ENCODE measurements at places on chromosomes 6 and 20.
A peak's percentile ranks its signal among the peaks of the same experiment; 100 is the strongest.

GRCh38 chr6:103522045-103522444 is 1337.7 kb downstream of the HACE1 start:
- no peak for DNase-seq

- DNase-seq, result peak; percentile 83
These were observed 69.3 kb upstream of the SYNJ2 start for GRCh38 chr6:157912326-157912725.

- DNase-seq, result no peak
These were observed 1.1 kb downstream of the BNIP5 start for GRCh38 chr6:36335465-36336207.

DNA sequence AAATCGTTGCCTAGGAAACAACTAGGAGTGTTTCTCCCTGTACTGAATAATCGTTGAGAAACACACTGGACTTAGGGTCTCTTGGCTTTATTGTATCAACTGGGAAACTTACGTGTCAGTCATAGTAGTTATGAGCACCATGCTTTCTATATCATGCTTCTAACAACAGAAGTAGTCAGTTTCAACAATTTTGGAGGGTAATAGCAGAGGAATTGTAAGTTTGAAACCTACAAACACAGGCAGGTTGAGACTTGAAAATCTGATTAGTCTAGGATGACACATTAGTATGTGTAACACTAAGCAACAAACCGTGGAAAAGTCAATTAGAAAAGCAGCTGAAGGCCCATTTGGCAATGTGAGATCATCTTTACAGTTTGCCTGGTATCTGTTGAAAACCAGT is 43.9 kb upstream of the FABP7 start:
- peak; percentile 80 for DNase-seq

GRCh38 chr6:17059022-17059421 is 42.8 kb upstream of the STMND1 start:
- no peak for DNase-seq

DNA sequence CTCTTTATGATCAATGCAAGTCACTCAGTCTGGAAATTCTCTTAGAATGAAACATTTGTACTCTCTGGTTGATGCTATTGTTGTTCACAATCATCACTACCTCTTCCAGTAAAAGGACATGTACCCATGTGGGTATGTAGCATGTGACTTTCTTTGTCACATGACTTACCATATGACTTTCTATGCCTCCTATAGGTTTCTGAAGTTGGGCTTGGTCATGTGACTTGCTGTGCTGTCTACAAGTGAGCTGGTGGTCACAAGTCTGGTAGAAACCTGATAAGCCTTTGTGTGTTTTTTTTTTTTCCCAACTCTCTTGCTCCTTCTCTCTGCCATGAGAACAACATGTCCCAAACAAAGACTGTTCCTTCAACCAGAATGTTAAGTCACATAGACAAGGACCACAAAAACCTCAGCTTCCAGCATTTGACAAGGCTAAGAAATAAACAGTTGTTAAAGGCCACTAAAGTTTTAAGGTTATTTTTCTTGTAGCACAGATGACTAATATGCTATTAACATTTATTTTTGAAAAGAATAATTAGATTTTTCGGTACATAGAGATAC is 379.2 kb upstream of the SLC35B3 start:
- no peak for DNase-seq

GRCh38 chr20:3658716-3659491 is 4.3 kb downstream of the GFRA4 start:
- DNase-seq, result no peak

GRCh38 chr6:69719602-69720193 is 77.1 kb downstream of the LMBRD1 start:
- peak; percentile 47 for DNase-seq

- DNase-seq, result no peak
These were observed 58.9 kb downstream of the ERMARD start for GRCh38 chr6:169810066-169810989.

DNA sequence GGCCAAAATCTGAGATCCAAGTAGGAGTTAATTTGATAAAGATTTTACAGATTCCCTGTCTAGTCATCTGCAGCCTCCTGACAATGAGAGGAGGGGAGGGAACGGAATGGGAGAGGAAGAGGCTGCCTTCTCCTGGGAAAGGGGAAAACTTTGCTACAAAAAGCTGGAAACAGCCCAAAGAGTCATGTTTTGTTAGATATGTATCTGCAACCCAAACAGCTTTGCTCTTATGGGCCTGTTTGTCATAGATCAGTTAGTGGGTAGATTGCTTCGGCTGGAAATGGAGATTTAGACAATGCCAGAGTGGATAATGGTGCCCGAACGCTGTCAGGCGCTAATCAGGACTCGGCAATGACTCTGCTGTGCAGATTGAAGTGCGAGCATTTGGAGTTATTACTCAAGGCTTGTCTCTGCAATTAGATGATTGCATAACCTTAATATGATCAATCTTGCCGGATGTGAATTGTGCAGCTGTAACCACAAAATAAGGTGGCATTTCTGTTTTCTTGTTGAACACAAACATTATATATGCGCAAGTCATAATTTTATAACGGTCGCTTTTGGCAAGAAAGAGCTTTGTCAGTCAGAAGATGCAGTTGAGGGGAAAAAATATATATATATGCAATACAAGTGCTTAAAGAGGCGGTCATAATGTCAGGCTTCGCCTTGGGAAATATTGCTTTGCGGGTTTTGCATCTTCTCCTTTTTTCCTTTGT is 92.4 kb upstream of the MAFB start:
- DNase-seq, result no peak

DNA sequence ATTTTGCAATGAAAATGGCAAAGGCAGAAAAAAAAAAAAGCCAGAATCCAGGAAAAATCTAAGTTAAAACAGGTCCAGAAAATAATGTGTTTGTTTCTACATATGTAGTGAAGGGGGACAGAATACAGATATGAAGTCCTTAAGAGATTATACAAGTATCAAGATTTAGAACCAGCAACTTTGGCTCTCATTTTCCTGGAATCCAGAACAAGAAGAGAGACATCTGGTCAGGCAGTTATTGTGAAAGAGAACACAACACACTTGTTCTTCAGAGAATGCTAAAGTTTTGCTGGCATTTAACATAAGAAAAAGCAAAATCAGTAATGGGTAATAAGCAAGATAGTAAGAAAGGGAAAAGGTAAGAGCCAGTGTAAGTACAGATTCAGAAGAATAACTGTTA is 21.1 kb downstream of the BAG2 start:
- no peak for DNase-seq

- DNase-seq, result peak; percentile 65
These were observed 76.2 kb downstream of the FAM229B start for GRCh38 chr6:112163295-112164257.

DNA sequence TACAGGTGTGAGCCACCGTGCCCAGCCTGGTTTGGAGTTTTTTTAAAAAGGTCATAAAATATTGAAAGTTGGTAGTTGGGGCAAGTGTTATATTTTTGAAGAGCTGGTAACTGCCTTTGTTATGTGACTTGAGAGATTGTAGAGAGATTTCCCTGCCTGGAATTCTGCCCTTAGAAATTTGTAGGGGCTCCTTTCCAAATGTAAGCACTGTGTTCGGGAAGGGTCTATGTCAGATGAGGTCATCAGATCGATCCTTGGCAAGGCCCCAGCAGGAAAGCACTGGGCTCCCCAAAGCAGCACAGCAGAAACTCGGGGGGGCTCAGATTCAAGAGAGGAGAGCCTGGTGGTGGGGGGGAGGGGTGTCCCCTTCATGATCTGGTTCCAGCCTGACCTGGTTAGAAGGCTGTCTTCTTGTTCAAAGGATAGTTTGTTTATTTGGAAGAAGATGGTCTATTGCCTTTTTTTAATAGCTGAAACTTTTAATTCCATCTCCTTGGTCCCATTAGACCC is 220.2 kb downstream of the UST start:
- no peak for DNase-seq

DNA sequence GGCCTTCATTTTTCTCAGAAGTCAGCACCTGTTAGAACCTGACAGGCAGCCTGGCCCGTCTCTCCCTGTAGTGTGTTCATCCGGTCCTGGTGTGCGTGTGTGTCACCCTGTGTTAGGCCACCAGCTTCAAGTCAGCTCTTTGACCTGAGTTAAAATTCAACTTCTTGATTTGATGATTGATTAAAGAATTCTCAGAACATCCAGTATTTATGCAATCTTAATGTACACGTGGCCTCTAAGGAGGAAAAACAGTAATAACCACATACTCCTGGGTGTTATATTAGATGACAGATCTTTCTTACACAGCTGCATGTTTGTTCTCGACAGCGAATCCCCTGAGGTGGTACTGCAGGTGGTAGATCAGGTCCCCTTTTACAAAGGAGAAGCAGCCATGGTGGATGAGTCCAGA is 19.1 kb upstream of the TMEM217 start:
- no peak for DNase-seq

GRCh38 chr6:11215773-11216172 is 16.7 kb downstream of the NEDD9 start:
- DNase-seq, result no peak

- DNase-seq, result no peak
These were observed 39.4 kb downstream of the YTHDF1 start for GRCh38 chr20:63176427-63177133.

DNA sequence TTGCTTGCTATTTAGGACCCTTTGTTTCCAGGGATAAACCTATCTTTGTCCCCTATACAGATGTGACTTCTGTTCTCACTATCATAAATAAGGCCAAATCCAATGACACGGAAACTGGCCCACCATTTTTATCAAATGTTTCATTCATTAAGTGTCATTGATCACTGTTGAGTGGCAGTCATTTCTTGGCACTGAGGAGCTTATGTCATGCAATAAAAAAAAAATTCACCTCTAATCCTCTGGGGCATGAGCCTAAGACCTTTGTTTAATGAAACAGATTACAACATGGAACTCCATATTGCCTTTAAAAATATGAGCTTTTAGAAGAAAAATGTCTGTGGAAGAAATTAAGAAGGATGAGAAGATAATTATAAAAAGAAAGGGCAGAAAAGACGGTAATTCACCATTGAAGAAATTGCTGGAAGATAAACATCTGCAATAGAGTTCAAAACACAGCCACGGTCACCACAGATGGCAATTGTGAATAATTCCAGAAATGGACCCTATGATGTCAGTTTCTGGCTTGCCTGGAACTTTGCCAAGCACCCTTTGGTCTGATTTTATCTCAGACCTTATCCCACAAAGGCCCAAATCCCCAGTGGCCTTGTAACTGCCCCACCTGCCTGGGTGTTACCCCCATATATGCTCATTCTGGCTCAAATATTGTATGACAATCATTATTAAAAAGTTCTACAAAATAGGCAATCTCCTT is 91.1 kb downstream of the DST start:
- no peak for DNase-seq

GRCh38 chr20:48831718-48832404 is 4.1 kb upstream of the PREX1 start:
- peak; percentile 43 for DNase-seq

- no peak for DNase-seq
These were observed 20.8 kb upstream of the SLC32A1 start for GRCh38 chr20:38703526-38703925.

DNA sequence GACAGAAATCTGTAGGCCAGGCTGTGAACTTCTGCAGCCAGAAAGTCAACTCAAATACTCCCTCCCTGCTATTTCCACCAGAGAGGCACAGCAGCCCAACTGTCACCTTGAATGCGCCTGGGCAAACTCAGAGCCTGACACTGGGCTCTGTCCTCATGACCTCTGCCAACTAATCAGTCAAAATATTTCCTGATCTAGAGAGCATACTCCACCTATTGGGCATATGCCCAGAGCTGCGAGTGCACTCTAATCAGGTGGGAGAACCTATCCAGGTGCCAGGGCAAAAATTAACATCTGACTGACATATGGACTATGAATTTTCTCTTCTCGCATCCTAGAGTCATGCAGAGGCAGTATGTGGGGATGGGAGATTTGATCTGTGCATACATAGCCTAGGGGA is 406.3 kb upstream of the RUNX2 start:
- no peak for DNase-seq

DNA sequence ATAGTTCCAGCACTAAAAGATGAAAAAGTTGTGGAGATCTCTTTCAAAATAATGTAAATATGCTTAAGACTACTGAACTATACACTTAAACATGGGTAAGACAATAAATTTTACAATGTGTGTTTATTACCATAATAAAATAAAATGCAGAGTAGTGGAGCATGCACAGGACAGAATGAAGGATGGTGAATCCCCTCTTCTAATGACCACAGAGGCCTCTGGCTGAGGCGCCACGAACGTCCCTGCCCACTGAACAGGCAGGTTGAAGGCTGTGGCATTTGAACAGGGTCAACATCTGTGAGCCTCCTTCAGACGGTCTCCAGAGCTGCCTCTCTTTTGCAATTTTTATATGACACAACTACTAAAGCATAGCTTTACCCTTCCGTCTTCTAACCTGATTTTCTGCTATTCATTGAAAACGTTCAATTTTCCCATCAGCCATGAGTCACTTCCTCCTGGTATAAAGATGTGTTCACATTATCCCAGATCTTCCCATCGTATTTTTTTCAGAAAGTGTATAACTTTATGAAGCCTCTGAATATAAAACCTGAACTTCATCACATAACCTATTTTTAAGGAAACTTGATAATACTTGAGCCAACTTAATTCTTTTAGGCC is 37.8 kb downstream of the ADGRF4 start:
- DNase-seq, result no peak

- no peak for DNase-seq
These were observed 3.4 kb upstream of the SLC35D3 start for GRCh38 chr6:136918706-136919105.

DNA sequence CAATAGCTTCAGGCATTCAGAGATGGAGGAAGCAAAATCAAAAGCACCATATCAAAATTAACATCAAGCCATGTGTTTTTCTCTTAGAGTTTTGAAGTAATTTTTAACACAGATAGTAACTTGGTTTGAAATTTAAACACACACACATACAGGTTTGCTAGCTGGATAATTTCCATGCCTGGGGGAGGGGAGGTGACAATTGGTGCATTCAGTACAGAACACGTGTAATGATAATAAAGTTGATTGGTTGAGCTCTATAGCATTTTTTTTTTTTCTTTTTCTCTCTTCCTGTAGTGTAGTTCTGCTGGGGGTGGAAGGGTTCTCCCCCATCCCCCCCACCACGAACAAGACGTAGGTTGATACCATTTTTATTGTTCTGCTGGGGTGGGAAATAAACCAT is 564.8 kb downstream of the LMBRD1 start:
- DNase-seq, result no peak

DNA sequence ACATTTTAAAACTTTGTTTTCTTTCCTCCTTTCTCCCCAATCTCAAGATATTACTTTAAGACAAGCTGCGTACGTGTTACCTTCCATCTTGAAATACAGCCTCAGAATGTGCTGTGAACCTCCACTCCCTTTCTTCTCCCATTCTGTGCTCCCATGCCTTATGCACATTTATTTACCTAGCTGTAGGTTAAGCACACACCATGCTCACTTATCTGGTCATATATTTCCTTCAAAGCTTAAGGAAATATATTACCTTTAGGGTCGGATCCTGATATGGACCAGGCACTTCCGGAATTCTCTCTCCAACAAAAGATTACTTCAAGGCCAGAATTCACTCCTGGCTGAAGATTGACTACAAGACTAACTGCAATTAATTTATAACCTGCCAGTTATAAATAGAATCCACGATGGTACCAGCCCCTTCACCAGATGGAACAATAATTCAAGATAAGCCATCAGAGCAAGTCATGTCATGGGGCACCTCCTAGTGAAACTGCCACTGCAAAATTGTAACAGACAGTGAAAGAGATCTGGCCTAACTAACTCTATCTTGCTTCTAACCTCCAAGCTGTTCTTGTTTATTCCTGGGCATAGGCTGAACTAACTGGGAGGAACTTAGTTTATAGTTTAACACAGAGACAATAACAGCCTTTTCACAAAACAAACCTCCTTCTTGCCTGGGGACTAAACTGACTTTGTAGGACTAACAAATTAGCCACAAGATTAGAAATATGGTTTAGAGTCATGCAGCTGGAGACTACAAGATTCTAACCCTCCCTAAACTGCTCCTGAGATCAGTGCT is 47.5 kb downstream of the OR2B6 start:
- DNase-seq, result no peak

- no peak for DNase-seq
These were observed 36.3 kb downstream of the SLC52A3 start for GRCh38 chr20:731891-732560.
